Adipocyte (in vitro differentiated cells): ENCODE measurements at places on chromosomes 1 and 21.

DNA sequence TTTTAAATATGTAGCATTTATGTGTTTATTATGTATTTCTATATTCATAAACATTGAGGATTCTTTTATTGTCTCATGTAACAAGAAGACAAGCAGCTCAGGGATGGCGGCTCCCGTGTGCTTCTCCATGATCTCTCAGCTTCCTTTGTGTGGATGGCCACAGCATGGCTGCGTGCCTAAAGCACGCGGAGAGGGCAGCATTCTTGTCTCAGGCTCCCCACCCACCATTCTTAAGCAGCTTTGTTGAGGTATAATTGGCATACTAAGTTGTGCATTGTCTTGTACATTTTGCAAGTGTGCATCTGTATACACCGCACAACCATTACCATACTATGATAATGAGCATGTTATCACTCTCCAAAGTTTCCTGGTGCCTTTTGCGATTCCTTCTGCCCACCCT lies 81.6 kb downstream of the CAMTA1 start:
- DNase-seq: no peak

DNA sequence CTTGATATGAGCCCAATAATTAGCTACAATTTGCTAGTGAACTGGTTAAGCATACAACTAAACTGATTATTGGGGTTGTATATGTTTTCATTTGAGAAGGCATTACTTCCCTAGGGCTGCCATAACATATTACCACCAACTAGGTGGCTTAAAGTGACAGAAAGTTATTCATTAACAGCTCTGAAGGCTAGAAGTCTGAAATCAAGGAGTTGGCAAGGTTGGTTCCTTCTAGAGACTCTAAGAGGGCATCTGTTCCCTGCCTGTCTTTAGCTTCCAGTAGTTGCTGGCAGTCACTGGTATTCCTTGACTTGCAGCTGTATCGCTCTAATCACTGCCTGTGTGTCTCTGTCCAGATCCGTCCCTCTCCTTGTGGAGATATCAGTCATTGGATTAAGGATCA lies 86.3 kb downstream of the LHX9 start:
- no peak for DNase-seq

- DNase-seq: no peak
These were observed 58.6 kb upstream of the GRIK3 start for GRCh38 chr1:37092937-37093336.

DNA sequence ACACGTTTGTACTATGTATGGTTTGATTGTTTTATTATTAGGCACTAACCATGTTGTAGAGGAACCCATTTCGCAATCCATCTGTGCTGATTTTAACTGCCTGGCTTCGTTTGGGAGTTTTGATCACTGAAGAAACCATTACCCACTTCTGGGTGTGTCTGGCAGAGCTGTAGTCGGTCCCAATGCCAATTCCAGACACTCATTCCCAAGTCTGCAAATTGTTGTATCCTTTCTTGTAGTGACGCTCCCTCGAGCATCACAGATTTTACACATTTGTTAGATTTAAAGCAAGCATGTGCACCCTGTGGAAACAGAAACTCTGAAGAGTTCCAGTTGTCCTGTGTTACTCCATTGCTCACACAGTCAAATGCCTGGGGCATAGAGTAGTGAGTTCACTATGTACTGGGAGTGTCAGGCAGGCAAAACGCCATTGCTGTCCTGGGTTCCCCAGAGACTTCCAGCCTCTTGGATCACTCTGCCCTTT lies 31.0 kb upstream of the EFCAB14 start:
- peak; percentile 29 for DNase-seq

DNA sequence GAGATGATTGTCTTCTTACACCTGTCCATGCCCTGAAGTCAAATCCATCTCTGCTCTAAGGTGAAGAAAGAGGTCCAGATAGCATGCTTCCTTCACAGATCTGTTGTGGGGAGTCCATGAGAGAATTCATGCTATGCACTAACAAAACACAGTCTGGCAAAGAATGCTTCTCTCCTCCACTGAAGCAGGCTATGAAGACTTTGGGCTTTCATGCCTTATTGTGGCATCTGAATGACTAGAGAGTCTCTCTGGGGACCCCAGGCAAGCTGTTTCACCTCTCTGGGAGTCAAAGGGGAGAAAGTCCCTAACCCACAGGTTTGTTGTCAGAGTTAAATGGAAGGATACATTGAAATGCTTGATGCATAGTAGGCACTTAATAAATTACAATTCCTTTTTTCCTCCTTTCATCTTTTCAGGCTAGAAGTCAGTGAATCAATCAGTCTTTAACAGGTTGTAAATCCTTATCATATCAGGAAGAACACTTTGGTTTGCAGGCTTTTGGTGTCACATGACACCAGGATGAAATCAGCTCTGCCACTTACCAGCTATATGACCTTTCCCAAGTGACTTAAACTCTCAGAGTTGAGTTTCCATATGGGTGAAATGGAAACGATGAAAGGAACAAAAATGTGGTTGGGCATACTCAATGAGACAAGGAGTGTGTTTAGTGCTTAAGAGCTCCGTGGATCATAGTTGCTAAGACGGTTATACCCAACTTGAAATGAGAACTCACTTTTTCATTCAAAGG lies 200.1 kb upstream of the DAB1 start:
- no peak for DNase-seq
